ENCODE measurements at places on chromosomes 1 and 21. TPM values are rescaled to one million over a fixed set of nuclear protein-coding genes. Genes with fewer than 3 reads are reported as not detected.

Gene HENMT1
- total RNA-seq: 2.3 TPM

Gene DMBX1
- total RNA-seq: not detected

Gene FMO4
- total RNA-seq: 1.2 TPM

Gene SV2A
- 19.4 TPM for total RNA-seq

Gene ZNF593OS
- not detected for total RNA-seq

Gene ST7L
- 17.5 TPM for total RNA-seq

Gene DNAI4
- 5.4 TPM for total RNA-seq

Gene BLACAT1
- total RNA-seq: under 0.01 TPM

Gene GBP5
- total RNA-seq: 0.17 TPM

Gene C1orf116
- not detected for total RNA-seq

Gene OR2T35
- total RNA-seq: not detected

Gene CHRM3
- under 0.01 TPM for total RNA-seq
